Stimulated activated CD4-positive, alpha-beta T cell treated with anti-CD3 and anti-CD28 coated beads, TNF-alpha, amount 100 ng/mL, for 48 hours (primary cell): ENCODE measurements at places on chromosomes 12 and 14.

GRCh38 chr12:93722179-93722578 is 45.0 kb downstream of the CRADD start:
- DNase-seq: no peak

GRCh38 chr12:5094551-5094950 is 50.9 kb downstream of the KCNA5 start:
- DNase-seq: no peak

DNA sequence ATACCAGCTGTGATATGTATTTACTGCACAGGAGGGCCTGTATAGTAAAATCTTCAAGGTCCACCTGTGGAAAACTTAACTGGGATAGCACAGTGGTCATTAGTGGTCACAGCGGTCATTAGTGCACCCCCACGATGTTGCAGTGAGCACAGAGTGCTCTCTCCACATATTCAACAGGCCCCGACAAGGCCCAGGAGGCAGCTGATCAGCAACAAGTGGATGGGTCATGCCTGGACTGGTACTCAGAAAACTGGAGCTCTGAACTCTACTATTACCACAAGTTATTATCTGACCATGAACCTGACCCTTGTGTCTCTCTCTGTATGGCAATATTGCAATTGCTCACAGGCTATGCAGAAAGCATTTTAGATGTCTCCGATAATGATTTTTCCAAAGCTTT is 129.5 kb downstream of the SLC35F4 start:
- no peak for DNase-seq

DNA sequence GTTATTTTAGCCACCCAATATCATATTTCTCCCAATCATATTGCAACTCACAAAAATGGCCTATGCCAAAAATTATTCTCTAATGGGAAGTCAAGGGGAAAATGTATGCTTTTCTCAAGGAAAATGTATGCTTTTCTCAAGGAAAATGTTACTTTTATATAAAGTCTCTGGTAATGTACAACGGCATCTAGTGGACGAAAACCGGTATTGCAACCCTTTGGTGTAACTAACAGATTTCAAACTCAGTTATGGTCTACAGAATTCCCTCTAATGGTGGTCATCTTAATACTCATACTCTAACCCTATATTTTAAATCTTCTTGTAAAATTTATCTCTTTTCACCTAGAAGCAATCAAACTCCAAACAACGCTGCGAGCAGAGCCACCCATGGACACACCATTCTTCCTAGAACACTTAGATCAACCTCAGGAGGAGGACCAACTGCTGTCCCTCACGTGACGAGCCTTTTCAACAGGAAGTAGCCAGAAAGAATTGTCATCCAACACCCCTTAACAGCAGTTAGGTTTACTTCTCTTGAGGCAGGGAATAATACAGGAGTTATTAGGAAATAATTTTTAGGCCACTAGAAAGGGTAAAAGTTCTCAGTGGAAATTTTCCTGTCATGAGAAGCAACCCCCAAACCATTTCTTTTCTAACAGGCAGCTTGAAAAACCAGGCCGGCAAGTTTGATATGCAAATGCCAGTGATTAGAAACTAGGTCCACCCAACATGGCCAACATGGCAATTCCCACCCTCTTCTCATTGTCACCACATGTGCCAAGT is 20.1 kb downstream of the APOBEC1 start:
- no peak for DNase-seq

- DNase-seq: no peak
Measured at GRCh38 chr14:69933623-69934275, 54.5 kb downstream of the SMOC1 start.

DNA sequence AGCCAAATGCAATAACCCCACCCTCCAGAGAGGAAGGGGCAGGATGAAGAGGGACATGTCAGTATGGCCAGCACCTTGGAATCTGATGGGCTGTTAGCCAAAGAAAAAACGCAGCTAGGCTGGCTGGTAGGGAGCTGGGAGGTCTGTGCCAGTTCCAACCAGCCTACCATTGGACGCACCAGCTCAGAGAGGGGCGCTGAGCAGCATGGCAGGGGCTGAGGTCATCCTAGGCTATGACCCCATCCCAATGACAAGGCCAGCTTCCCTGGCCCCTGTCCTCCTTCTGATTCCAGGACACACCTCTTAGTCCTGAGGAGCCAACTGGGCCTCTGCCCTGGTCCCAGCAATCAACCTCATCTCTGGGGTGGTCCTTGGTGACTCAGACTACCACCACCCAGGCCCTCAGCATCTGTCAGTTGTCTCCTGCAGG is 12.2 kb downstream of the ACTN1 start:
- no peak for DNase-seq

DNA sequence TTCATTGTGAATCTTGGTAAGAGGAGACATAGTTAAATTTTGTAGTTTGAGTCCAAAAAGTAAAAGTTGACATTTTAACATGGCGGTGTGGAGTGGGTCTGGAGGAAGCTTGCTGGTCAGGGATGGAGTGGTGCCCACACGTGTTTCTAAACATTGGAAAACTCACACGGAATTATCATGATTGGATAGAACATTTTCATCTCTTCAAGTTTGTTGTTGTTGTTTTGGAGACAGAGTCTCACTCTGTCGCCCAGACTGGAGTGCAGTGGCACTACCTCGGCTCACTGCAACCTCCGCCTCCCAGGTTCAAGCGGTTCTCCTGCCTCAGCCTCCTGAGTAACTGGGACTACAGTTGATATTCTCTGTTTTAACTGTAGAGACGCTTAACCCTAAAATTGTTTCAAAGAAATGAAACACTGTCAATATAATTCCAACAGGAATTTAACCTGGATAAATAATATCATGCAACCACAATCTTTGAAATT is 502 bp upstream of the MBIP start:
- no peak for DNase-seq

GRCh38 chr12:27112871-27113270 is 30.5 kb upstream of the C12orf71 start:
- no peak for DNase-seq

DNA sequence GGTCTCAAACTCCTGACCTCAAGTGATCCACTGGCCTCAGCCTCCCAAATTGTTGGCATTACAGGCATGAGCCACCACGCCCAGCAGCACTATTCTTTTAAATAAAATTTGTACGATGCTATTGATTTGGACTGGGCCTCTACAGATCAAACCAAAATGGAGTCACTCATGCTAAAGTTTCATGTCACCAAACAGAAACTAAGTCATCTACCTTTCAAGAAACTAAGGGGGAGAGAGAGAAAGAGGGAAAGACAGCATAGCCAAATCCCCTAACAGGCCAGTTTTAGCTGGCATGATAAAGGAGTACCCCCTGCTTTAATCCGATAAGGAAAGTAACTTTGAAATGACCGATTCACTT is 23.1 kb upstream of the STK38L start:
- DNase-seq: no peak

- no peak for DNase-seq
Measured at GRCh38 chr14:93984987-93985410, 8.6 kb upstream of the ASB2 start.

- DNase-seq: no peak
Measured at GRCh38 chr12:108854451-108855283, 2.7 kb downstream of the SSH1 start.

DNA sequence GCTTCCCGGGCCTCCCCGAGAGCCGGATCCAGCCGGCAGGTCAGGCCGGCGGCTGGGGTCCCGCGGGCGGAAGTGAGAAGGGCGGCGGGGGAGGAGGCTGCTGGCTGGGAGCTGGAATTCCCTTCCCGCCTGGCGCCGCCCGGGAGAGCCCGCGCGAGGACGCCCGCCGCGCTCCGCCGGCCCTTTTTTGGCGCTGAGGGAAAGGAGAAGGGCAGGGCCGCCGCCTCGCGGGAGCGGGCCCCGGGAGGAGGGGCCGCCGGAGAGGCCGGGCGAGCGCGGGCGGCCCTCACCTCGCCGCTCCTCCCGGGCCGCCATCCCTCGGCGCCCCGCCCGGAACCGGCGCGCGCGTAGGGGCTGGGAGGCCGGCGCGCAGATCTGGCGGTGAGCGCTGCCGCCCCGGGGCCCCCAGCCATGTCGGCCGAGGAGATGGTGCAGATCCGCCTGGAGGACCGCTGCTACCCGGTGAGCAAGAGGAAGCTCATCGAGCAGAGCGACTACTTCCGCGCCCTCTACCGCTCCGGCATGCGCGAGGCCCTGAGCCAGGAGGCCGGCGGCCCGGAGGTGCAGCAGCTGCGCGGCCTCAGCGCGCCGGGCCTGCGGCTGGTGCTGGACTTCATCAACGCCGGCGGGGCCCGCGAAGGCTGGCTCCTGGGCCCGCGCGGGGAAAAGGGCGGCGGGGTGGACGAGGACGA is at the start of the genes KLHL42 and MANSC4:
KLHL42 (plus strand) TSS at position 314 of the 692 bp plus-strand sequence; CDS start at position 412, 98 bp downstream.
MANSC4 (minus strand) TSS at position 317 of the 692 bp plus-strand sequence. CDS start 8,960 bp downstream, outside the sequence.
- DNase-seq: peak; percentile 42

DNA sequence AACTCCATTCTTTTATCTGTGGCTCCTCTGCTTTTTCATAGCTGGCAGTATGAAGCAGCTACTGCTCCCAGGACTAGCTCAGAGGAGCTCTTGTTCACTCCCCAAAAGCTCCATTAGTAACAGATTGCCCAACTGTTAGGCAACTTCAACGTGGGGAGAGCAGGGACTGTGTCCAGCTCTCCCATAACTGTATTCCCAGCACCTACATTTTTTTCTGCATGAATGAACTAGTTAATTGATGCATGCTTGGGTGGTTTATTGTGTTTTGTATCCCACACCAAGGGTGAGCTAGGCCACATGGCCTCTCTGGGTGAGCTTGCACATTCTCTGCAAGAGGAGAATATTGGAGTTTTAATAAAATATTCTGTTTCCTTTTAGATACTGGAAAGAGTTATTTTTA is 15.2 kb downstream of the STON2 start:
- no peak for DNase-seq

DNA sequence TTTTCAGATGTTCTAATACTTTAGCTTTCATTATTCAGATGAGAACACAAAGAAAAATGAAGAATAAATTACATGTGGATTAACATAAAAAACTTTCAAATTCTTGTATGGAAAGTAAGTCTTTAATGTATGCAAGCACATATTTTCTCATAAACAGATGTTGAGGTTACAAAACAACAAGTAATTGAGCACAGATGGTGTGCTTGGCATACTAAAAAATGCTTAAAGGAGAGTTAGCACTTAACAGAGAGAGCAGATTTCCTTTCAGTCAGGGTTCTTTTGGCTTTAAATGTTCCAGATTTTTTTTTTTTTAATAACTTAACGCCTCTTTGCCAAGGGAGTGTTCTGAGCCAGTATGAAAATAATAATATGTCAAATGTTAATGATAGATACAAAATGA is 96.0 kb downstream of the RASSF9 start:
- DNase-seq: no peak

DNA sequence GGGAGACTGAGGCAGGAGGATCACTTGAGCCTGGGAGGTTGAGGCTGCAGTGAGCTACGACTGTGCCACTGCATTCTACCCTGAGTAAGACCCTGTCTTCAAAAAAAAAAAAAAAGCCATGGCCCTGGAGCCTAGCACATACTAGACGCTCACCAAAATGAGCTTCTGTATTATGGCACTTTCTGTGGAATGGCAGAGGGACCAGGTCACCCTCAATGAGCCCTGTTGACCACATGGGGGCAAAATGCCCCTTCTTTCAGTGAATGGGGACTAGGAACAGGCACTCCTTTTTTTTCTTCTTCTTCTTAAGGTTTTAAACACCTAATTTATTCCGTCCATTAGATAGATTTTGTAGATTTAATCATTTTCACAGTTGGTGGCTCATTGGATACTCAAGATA is 50.5 kb downstream of the FAM222A start:
- DNase-seq: no peak

DNA sequence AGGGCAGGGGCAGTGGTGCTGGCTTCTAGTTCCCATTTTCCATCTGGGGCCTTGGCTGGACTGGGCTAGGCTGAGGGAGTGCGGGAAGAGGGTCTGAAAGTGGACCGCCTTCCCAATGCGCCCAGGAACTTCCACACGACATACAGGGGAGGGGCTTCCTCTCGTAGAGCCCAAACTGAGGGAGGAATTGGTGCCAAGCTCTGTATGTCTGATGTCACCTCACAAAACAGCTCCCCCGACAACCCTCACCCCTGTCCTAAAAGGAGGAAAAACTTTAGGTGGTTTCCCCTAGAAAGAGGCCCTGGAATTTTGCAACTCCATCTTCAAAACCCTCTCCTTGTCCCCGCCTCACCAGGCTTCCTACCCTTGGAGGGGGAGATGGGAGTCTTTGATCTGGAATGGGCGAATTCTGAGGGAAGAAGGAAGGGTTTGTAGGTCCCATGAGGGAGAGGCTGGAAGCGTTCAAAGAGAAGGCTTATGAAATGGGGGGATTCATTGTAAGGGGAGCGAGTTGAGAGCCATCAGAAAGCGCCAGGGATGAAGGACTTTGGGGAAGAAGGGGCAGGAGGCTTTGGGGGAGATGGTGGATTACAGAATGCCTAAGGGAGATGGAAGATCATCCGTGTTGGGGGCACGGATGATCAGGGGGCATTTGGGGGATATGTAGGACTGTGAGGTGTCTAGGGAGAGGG is 844 bp downstream of the GLTP start:
- DNase-seq: no peak

DNA sequence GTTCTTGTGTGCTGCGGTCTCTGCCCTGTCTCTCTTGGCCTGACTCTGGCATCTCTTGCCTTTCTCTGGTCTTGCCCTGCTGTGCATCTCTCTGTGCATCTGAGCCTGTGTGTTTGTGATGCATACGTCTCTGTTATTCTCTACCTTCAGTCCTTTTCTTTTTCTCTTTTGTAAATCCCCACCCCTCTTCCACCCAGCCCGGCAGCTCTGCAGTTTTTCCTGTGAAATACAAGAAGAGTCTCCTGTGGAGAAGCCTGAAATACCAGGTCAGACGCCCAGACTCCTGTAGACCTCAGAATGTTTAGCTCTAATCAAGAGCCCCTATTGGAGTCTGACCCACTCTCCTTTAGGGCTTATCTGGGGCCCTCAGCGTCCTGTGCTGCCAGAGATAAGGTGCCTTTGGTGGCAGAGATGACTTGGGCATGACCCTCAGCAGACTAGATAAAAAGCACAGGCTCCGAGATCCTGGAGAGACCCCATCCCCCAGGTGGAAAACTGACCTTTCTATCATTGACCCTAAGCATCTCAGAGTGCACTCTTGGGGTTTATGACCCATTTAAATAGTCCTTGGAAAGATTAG is 167.5 kb upstream of the SRRM4 start:
- no peak for DNase-seq

- DNase-seq: no peak
Measured at GRCh38 chr14:33793398-33794110, 157.3 kb downstream of the EGLN3 start.
